ENCODE measurements at places on chromosomes 3 and 15.

GRCh38 chr3:172145031-172145686 is 105.8 kb downstream of the FNDC3B start:
- no peak for DNase-seq

- no peak for DNase-seq
Measured at GRCh38 chr3:175526609-175527280, 667.6 kb downstream of the NAALADL2 start.

- DNase-seq = no peak
Measured at GRCh38 chr3:51057121-51057520, 328.0 kb upstream of the MANF start.

- DNase-seq = no peak
Measured at GRCh38 chr15:67101911-67102598, 36.7 kb downstream of the SMAD3 start.

- no peak for DNase-seq
Measured at GRCh38 chr3:100706365-100706764, 2.9 kb upstream of the TFG start.
